CD8-positive, alpha-beta memory T cell (primary cell): ENCODE measurements at places on chromosomes 5 and 9.

DNA sequence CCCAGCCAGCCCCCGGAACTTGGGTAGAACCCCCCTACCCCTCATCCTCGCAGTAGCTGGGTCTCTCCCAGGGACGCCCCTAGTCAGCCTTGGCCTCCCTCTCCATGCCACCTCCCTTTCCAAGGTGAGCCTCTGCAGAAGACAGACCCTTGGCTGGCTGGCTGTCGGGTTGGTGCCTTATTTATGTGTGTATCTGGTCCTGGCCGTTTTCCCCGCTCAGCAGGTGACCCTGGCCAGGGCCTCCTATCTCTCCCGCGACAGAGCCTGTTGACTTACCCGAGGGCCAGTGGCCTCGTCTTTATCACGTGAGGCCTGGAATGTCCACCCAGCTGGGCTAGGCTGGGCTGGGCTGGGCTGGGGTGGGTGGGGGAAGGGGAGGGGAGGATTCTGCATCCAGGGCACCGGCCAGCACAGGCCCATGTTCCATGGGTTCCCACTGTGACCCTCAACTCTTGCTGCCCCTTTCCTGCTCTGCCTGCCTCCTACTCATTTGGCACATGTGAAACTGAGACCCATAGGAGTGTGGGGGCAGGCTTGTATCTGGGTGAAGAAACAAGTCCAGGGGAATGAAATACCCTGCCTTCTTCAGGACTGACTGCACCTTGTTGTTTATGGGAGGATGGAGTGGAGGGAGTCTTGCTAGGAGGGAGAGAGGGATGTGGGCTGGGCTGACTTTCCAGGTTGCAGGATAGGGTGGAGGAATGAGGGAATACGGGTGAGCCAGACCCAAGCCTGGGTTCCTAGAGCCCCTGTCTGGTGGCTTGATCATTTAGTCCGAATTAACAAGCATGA is 3.1 kb downstream of the CXXC5 start:
- H3K4me3 ChIP-seq: no peak overlapping the region
- peaks cover 42% of the 10 kb centered on the region for H3K4me1 ChIP-seq
- DNase-seq: no peak
- H3K27ac ChIP-seq: peak overlapping the region; percentile 81
- H3K36me3 ChIP-seq: no peaks in the 10 kb centered on the region
- H3K27me3 ChIP-seq: peaks cover 39% of the 10 kb centered on the region

DNA sequence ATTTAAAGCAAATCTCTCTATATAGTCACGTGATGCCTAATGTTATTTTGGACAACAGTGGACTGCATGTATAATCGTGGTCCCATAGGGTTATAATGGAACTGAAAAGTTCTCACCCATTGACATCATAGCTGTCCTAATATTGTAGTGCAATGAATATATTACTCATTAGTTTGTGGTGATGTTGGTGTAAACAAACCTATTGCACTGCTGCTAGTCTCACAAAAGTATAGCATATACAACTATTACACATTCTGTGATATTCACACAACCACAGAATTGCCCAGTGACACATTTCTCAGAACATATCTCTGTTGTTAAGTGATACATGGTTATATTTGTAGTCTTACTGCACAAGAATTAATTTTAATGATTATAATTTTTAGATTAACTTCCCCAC is 37.7 kb downstream of the IPO11 start:
- no peak for DNase-seq
- no peak overlapping the region for H3K27ac ChIP-seq
- H3K27me3 ChIP-seq: no peaks in the 10 kb centered on the region
- no peaks in the 10 kb centered on the region for H3K4me1 ChIP-seq
- peaks cover 5% of the 10 kb centered on the region for H3K36me3 ChIP-seq

GRCh38 chr5:58048185-58048925 is 411.5 kb downstream of the PLK2 start:
- DNase-seq: no peak
- H3K27me3 ChIP-seq: no peaks in the 10 kb centered on the region
- H3K4me1 ChIP-seq: no peaks in the 10 kb centered on the region
- no peak overlapping the region for H3K27ac ChIP-seq
- H3K4me3 ChIP-seq: no peak overlapping the region
- no peaks in the 10 kb centered on the region for H3K36me3 ChIP-seq

DNA sequence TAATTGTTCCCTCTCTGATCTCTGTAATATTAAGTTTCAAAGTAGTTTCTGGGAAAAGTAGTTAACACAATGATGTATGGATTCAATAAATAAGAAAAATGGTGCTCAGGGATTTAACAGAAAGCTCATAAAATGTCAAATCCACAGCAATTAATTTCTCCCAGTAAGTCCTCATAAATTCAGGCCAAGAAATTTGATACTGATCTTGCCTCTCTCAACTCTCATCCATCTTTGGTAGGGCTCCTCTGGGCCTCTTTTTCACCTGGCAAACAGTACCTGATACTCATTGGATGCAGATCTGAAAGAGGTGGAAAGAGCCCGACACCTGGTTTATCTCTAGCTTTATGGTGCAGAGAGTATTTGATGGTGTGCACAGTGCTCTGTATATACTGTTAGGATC is 106.1 kb downstream of the STK32A start:
- DNase-seq: no peak
- no peaks in the 10 kb centered on the region for H3K27me3 ChIP-seq
- H3K27ac ChIP-seq: no peak overlapping the region
- H3K4me1 ChIP-seq: no peaks in the 10 kb centered on the region

GRCh38 chr5:120091376-120091948 is 372.6 kb upstream of the PRR16 start:
- H3K27ac ChIP-seq: no peak overlapping the region
- H3K36me3 ChIP-seq: no peaks in the 10 kb centered on the region
- no peak overlapping the region for H3K4me3 ChIP-seq
- no peaks in the 10 kb centered on the region for H3K4me1 ChIP-seq
- H3K27me3 ChIP-seq: no peaks in the 10 kb centered on the region

DNA sequence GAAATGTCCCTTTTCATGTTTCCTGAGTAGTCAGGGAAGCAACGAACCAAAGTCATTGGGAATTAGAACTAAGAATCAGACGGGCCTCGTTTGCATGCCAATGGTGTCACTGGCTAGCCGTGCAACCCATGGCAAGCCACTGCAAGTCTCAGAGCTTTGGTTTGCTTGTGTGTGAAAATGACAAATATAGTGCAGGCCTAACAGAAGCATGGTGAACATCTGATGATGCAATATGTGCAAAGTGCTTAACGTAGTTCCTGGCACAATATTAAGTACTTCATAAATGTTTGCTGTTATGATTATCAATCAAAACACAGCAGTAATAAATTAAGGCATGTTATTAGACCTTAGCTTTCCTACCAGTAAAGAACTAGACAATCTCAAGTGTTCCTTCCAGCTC is 118.0 kb upstream of the TRIM32 start:
- no peaks in the 10 kb centered on the region for H3K36me3 ChIP-seq
- no peak overlapping the region for H3K4me3 ChIP-seq
- no peaks in the 10 kb centered on the region for H3K27me3 ChIP-seq
- no peaks in the 10 kb centered on the region for H3K4me1 ChIP-seq
- no peak overlapping the region for H3K27ac ChIP-seq

GRCh38 chr5:138722544-138723177 is 30.6 kb upstream of the CTNNA1 start:
- peaks cover 4% of the 10 kb centered on the region for H3K4me1 ChIP-seq
- no peak overlapping the region for H3K27ac ChIP-seq
- no peak for DNase-seq
- no peaks in the 10 kb centered on the region for H3K27me3 ChIP-seq

GRCh38 chr5:146007270-146007669 is 70.9 kb downstream of the SH3RF2 start:
- no peak overlapping the region for H3K4me3 ChIP-seq
- no peaks in the 10 kb centered on the region for H3K4me1 ChIP-seq
- no peaks in the 10 kb centered on the region for H3K36me3 ChIP-seq

- no peak overlapping the region for H3K4me3 ChIP-seq
- no peak overlapping the region for H3K27ac ChIP-seq
- DNase-seq: no peak
- H3K4me1 ChIP-seq: no peaks in the 10 kb centered on the region
- H3K36me3 ChIP-seq: no peaks in the 10 kb centered on the region
Observed at GRCh38 chr9:18422296-18423036, 51.5 kb upstream of the ADAMTSL1 start.

GRCh38 chr5:126233256-126233655 is 190.0 kb upstream of the GRAMD2B start:
- no peak overlapping the region for H3K4me3 ChIP-seq
- no peaks in the 10 kb centered on the region for H3K27me3 ChIP-seq
- no peaks in the 10 kb centered on the region for H3K4me1 ChIP-seq
- no peaks in the 10 kb centered on the region for H3K36me3 ChIP-seq

GRCh38 chr5:40497573-40497972 is 182.1 kb upstream of the PTGER4 start:
- H3K27me3 ChIP-seq: no peaks in the 10 kb centered on the region
- no peak overlapping the region for H3K27ac ChIP-seq
- no peaks in the 10 kb centered on the region for H3K36me3 ChIP-seq
- DNase-seq: no peak

GRCh38 chr9:127131871-127132270 is 9.4 kb upstream of the ANGPTL2 start:
- no peaks in the 10 kb centered on the region for H3K4me1 ChIP-seq
- no peaks in the 10 kb centered on the region for H3K27me3 ChIP-seq
- no peak for DNase-seq
- no peak overlapping the region for H3K27ac ChIP-seq

GRCh38 chr5:5533927-5534326 is 111.5 kb downstream of the ICE1 start:
- no peak overlapping the region for H3K27ac ChIP-seq
- no peaks in the 10 kb centered on the region for H3K4me1 ChIP-seq
- no peak for DNase-seq
- no peaks in the 10 kb centered on the region for H3K36me3 ChIP-seq
- H3K27me3 ChIP-seq: no peaks in the 10 kb centered on the region

- no peak overlapping the region for H3K27ac ChIP-seq
- DNase-seq: no peak
- no peaks in the 10 kb centered on the region for H3K27me3 ChIP-seq
Observed at GRCh38 chr9:90827181-90827871, 25.7 kb downstream of the SYK start.

GRCh38 chr5:35303152-35303551 is 72.9 kb upstream of the PRLR start:
- no peaks in the 10 kb centered on the region for H3K36me3 ChIP-seq
- no peak overlapping the region for H3K4me3 ChIP-seq
- H3K27me3 ChIP-seq: no peaks in the 10 kb centered on the region
- no peaks in the 10 kb centered on the region for H3K4me1 ChIP-seq

DNA sequence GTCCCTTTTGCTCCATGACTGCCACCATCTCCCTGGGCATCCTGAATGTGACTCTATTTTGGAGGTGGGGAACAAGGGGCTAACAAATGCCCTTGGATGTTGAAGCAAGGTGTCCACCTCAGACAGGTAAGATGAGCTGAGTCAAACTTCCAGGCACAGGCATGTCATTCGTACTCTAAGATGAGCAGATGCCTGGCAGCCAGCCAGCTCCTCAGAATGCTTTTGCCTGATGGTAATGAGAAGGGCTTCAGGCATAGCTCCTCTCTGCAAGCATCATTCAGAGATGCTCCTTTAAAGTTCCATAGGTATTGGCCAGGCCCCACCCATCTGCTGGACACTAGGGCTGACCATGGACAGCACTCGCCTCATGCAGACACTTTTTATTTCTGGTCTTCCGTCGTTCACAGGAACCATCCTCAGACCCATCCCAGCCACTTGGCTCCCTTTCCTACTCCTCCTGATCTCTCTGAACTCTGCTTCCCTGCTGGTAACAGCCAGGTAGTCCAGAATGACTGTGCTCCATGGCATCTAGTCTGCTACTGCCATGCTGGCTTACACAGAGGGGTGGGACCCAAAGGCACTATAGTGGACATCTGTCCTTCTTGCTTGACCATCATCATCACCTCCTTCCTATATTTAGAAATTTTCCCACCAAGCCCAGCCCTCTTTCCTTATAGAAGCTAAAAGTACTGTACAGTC is 118.8 kb downstream of the GLIS3 start:
- H3K27ac ChIP-seq: no peak overlapping the region
- no peak for DNase-seq
- no peaks in the 10 kb centered on the region for H3K27me3 ChIP-seq
- no peaks in the 10 kb centered on the region for H3K36me3 ChIP-seq
- no peak overlapping the region for H3K4me3 ChIP-seq

DNA sequence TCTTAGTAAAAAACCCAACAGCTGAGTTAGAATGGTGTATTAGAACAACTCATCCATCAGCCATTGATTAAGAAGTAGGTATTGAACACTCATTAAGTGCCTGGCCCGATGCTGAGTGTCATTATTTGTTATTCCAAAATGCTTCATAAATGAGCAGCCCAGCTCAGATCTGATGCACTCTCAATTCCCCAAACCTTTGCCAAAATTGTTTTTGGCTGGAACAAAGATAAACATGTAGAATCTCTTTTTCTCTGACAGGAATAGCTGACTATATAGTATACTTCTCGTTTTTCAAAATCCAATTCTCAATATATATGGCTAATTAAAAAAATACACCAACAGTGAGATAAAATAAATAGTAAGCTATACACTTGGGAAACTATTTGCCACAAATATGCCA is 20.0 kb upstream of the ANKRD55 start:
- H3K36me3 ChIP-seq: no peaks in the 10 kb centered on the region
- no peaks in the 10 kb centered on the region for H3K27me3 ChIP-seq
- H3K27ac ChIP-seq: no peak overlapping the region
- no peaks in the 10 kb centered on the region for H3K4me1 ChIP-seq
- no peak for DNase-seq
- H3K4me3 ChIP-seq: no peak overlapping the region

DNA sequence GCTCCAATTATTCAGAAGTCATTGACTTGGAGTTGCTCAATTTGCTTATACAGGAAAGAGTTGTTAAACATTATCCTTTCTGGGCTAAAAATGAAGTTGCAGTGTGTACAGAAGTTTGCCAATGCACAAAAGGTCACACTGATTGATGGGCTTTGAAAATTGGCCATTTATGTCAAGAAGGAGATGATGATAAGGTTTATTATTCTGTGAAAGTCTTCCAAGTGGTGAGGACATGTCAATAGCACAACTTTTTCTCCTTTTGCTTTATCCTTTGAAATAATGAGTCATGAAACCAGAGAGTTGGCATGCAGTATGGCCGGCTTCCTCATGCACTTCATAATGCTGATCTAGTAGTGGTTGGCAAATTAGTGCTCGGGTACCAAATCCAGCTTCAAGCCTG is 848.5 kb upstream of the WWC1 start:
- H3K4me1 ChIP-seq: no peaks in the 10 kb centered on the region
- DNase-seq: no peak
- H3K36me3 ChIP-seq: no peaks in the 10 kb centered on the region
- H3K27me3 ChIP-seq: no peaks in the 10 kb centered on the region
